ENCODE measurements at places on chromosomes 2 and 18.

GRCh38 chr18:79323471-79323870, 72.3 kb upstream of the NFATC1 start:
- DNase-seq: no peak

DNA sequence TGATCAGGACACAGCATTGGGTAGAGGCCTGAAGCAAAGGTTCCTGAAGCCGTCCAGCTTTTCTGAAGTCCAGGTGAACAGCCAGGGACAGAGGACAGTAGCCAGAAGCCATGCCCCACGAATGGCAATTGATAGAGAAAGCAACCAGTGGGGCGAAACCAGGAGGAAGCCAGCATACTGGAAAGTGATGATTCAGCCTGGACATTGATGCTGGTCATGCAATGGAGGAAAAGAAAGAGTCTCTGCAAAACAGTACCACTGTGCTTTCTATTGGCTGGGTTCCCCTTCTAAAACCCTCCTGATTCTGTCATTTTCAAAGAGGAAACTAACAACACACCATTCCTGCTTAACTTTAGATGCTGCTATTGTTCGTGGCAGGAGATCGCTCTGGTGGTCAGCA, 221.4 kb upstream of the EPAS1 start:
- no peak for DNase-seq

GRCh38 chr18:70337139-70337972, 48.5 kb downstream of the SOCS6 start:
- no peak for DNase-seq

GRCh38 chr2:122805346-122805745, 1049.9 kb downstream of the TSN start:
- no peak for DNase-seq

- no peak for DNase-seq
Measured at GRCh38 chr18:52409727-52410126, 69.7 kb downstream of the DCC start.

DNA sequence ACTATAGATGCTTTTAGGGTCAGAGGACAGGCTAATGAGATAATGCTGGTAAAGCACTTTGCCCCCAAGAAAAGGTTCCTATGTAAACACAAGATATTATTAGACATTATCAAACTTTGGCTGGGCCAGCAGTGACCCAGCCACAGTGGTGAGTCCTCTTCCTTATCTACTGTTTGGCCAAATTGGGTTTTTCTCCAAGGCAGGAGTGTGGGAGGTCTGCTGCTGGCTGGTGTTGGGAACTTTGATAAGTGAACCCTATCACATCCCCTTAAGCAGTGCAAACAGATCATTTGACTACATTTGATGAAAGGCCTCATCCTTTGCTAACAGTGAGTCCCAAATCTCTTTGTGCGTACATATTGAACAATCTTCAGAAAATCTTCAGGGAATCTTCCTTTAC, 16.2 kb downstream of the FZD7 start:
- DNase-seq: no peak

- no peak for DNase-seq
Measured at GRCh38 chr2:207427986-207428385, 101.8 kb upstream of the CREB1 start.

DNA sequence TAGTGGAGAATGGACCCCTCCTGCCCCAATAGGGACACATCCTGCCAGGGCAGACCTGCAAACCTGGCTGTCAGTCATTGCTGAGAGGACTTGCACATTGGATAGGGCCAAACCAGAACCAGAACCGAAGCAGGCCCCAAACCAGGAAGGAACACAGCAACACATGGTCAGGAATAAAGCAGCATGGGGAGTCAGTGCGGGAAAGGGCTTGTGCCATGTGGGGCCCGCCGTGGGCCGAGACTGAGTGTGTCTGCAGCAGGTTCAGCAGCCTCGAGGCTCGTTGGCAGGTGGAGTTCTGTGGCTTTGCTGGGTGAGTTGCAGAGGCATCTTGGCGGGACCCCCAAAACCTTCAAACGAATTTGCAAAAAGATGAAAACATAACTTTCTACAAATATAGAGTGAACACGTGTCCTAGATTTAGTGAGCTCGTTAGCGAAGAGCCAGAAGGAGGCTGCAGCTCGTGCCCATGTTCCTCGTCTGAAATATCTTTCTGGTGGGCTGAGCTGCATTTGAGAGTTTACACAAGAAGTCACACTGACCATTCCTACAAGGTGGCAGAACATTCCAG, 44.9 kb upstream of the LDLRAD4 start:
- no peak for DNase-seq

DNA sequence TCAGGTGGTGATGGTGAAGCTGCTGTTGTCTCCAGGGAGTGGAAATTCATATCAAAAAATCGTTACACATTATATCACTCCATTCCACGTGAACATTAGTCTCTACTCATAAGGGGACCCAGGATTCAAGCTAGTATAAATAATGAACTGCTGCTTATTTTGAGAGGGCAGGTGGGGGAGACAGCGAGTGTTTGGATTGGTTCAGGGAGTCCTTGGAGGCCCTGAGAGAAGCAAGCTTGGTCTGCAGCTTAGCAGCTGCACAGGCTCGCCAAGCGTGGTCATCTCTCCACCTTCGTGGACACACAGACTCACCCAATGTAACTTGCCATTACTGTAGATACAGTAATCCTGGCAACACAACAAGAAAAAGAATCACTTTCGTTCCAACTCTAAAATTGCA, 177.6 kb downstream of the ZNF521 start:
- no peak for DNase-seq

GRCh38 chr2:65553504-65554074, 121.2 kb upstream of the SPRED2 start:
- no peak for DNase-seq

DNA sequence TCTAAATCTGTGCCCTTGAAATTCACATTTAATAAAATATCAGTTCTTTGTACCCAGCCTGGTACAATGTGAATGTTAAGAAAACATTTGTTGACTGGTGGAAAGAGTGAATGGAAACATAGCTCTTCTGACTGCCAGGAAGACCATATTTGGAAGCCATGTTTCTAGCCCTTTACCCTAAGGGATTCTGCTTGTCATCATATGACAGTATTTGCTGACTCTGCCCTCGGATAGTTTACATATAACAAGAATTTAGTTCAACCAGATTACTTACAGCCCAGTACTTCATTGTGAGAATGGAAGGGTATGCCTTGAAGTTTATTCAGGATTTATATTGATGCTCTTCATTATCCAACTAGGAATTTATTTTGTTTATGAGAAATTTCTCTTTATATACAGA, 13.8 kb upstream of the KCNS3 start:
- no peak for DNase-seq

GRCh38 chr2:121129692-121130091, 155.3 kb downstream of the TFCP2L1 start:
- no peak for DNase-seq

GRCh38 chr2:68796295-68796905, 61.8 kb downstream of the ARHGAP25 start:
- DNase-seq: no peak

DNA sequence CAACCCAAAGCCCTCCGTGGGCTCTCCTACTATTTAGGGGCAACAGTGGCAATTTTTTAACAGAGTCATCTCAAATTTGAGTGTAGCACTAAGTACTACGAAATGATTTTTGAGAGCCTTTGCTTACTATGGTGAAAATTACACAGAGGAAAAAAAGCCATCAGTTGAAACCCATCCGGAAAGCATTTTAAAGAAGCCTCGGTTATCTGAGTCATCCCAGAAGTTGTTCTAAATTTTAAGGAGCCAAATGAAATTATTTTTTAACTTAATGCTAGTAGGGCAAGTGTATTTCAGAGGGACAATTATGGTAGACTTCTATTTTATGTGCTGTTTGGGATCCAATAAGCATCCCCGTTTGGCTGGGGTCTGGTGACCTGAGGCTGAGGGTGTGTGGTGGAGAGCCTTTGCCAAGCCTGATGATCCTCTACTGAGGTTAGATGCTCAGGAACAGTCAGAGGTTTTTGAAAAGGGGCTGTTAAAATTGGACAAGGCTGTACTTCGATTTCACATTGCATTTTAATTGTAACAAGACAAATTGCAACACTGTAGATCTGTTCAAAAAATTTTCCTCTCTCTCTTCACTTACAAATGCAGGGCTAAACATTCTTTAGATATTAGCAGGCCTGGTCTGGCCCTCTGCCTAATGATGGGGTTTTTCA, 47.0 kb downstream of the RAPGEF4 start:
- DNase-seq: no peak

DNA sequence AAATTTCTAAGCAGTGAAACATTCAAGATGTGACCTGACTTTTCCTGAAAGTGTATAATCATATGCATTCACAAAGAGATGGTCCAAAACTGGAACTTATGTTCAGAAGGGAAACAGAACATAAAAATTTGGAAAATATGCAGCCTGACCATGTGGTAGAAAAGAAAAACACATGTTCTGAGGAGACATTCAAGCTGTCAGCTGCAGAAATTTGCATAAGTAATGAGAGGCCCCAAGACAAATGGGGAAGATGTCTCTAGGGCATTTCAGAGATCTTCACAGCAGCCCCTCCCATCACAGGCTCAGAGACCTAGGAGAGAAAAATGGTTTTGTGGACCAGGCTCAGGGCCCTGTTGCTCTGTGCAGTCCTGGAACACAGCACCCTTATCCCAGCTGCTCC, 123.8 kb downstream of the RPIA start:
- DNase-seq: no peak

- DNase-seq: no peak
Measured at GRCh38 chr2:147394179-147394790, 450.5 kb upstream of the ACVR2A start.

DNA sequence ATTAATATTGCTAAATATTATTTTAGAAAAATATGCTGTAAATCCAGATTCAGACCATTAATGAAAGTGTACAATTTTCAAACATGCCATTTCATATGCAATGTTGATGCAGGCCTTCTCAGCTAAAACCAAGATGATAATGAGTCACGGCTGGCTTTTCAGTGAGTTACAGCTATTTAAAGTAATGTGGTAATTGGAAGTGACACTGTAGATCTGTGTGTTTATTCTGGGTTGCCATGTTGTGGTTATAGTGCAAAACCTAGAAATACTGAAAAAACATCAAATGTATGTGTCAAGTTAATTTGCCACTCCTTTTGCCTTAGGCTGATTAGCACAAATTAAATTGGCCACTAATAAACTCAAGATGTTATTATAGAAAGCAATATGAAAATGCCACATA, 506.6 kb downstream of the ERBB4 start:
- no peak for DNase-seq

DNA sequence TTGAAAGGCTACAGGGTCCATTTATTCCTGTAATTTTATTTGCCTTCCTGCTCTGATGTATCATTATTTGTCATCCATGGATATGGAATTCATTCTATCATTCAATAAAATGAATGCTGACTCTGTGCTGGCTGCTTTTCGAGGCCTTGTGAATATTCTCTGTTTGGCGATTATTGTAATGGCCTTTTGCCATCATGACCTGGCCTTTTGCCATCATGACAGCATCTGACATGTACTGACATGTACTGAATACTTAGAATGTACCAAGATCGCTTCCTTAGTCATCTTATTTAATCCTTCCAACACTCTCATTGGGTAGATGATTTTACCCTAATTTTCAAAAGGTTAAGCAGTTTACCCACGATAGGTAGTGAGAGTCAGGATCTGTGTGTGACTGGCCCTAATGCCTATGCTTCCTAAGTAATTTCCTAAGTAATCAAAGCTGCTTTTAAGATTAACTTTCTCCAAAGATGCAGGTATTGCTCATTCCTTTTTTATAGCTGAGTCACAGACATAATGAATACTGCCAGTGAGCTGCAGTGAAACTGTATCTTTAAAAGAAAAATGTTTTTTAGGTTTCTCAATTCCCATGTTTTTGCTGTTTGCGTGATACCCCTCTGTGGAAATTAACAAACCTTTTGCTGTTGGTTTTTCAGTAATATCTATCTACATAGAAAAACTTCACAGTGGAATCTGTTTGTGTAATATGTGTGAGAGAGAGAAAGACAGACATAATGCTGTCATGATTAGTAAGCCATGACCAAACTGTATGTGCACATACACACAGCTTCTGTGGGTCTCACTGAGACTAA, 127.8 kb downstream of the CERS6 start:
- no peak for DNase-seq

- DNase-seq: no peak
Measured at GRCh38 chr2:56155188-56155587, 28.6 kb upstream of the CCDC85A start.

DNA sequence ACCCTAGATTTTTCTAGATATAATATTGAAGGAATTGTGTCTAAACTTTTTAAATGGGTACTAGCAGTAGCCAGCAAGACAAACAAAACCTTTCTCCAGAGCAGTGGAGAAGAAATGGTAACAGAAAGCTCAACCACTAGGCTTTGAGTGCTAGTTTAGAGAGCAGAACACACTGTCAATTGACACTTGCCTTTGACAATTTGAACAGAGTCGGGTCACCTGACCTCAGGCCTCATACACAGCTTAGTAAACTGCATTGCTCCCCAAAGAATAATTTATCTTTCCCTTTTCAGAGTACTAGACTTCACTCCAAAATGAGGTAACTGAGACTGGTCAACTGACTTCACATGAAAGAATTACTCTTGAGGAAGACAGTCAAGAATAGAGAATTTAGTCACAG, 48.6 kb downstream of the FIGN start:
- no peak for DNase-seq

DNA sequence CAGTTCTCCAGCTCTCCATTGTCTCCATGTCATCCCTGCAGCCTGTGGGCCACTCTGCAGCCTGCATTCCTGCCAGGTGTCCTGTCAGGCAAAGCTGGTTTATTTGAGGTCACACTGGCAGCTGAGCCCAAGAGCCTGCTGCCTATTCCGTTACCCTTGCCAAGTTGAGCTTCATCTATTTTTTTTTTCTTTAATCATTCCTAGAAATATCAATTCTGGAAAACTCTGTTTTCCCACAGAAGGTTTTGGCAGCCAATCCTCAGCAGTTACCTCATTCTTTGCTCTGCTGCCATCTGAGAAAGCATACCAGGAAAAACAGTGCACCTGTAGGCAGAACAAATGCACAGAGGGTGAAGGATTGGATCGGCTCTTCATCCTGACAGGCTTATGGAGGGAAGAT, 411.0 kb upstream of the ACVR2A start:
- no peak for DNase-seq

DNA sequence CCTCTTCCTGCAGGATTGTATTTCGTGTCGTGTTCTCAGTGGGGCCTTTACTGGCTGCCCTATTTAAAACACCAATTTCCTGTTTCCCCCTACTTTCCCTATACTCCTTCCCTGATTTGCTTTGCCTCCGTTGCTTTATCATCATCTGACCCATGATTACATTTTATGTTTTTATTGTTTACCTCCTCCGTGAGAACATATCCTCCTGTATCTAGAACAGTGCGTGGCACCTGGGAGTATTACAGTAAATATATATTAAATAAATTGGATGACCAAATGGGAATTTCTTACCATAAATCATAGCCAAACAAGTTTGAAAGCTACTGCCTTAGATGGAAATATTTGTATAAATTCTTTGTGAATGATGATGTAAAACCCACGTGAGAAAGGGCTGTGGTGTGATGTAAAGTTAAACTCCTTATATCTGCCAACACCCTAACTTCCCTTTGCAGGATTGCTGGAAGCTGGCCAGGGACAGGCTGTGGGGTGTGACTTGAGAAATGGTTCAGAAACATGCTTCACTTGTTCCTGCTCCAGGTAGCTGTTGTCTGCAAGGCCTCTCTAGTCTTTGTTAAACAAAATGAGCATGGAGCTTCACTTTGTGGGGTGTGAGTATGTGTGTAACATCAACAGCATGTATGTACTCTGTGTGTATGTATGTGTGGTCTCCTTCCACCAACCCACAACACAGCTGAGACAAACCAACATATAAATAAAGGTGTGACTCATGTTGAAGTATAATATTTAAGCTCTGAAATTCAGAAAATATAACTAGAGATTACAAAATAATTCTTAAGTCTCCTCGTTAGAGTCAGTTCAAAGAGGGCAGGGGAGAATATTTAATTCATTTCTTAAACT, 40.3 kb downstream of the LHCGR start:
- no peak for DNase-seq

Measured in cortex of kidney (tissue), 1 donor.